ENCODE measurements at places on chromosomes 4 and X. TPM values are rescaled to one million over a fixed set of nuclear protein-coding genes. Genes with fewer than 3 reads are reported as not detected.

Gene FGD1
- 8.0 TPM for total RNA-seq

Gene SLIT2
- total RNA-seq = 12.7 TPM

Gene STK32B
- total RNA-seq = 13.7 TPM

Gene IL1RAPL1
- 4.3 TPM for total RNA-seq

Gene HDX
- total RNA-seq = 3.9 TPM

Gene CXCL5
- 2.7 TPM for total RNA-seq

Gene BEX4
- total RNA-seq = 2.6 TPM

Gene RAI2
- total RNA-seq = not detected

Gene F8A3
- 1.1 TPM for total RNA-seq

Gene MYOZ2
- total RNA-seq = 0.29 TPM

Gene TMLHE
- 17.2 TPM for total RNA-seq

Gene F11
- not detected for total RNA-seq

Gene SOD3
- 1.2 TPM for total RNA-seq

Gene HMGN5
- 3.4 TPM for total RNA-seq

Gene FGA
- not detected for total RNA-seq

Gene NUDT11
- 10.0 TPM for total RNA-seq

Gene NDST3
- not detected for total RNA-seq

Gene ANXA10
- not detected for total RNA-seq

Gene SPOCK3
- not detected for total RNA-seq

Gene NPFFR2
- total RNA-seq = not detected

Gene UBQLN2
- total RNA-seq = 14.8 TPM

Gene PNMA6A
- 0.12 TPM for total RNA-seq

Gene SLC6A14
- total RNA-seq = not detected

Gene DGAT2L6
- not detected for total RNA-seq

Gene JCHAIN
- total RNA-seq = not detected

Gene GDPD2
- not detected for total RNA-seq

Gene RGN
- 0.10 TPM for total RNA-seq

Gene USP26
- not detected for total RNA-seq

Gene STOX2
- total RNA-seq = not detected

Gene TKTL1
- not detected for total RNA-seq

Gene PRRG3
- total RNA-seq = not detected
